ENCODE measurements at places on chromosomes 4 and X.

GRCh38 chr4:57405359-57405758 lies 295.2 kb upstream of the IGFBP7 start:
- no peak for DNase-seq

GRCh38 chr4:156620786-156621185 lies 350.8 kb downstream of the PDGFC start:
- DNase-seq: no peak

- no peak for DNase-seq
Observed at GRCh38 chr4:74237425-74237966, 70.8 kb upstream of the EPGN start.

DNA sequence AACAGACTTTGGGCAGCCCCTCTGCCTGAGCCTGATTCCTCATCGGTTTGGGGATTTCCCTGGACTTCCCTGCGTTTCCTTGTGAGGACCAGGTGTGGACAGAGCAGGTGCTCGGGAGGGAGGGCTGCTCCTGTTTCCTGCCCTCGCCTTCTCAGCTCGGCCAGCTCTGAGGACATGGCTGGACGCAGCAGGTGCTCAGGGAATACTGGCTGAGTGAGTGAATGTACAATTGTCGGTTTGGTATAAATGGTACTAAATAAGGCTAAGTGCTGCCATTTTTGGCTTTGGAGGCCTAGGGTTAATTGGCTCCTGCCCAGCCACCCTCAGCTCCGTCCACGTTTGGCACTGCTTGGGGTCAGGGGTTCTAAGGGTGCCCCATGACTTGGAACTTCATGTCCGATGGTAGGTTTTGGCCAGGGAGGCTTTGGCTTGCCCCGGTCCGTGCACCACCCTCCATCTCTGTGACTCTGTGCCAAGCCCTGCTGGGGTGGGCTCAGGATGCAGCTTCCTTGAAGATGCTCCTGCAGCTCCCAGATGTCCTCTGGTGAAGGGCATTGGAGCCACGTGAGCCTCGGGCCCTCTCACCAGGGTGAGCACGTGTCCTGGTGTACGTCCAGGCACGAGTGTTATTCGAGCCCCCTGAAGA lies 45.0 kb upstream of the NKX1-1 start:
- DNase-seq: no peak

DNA sequence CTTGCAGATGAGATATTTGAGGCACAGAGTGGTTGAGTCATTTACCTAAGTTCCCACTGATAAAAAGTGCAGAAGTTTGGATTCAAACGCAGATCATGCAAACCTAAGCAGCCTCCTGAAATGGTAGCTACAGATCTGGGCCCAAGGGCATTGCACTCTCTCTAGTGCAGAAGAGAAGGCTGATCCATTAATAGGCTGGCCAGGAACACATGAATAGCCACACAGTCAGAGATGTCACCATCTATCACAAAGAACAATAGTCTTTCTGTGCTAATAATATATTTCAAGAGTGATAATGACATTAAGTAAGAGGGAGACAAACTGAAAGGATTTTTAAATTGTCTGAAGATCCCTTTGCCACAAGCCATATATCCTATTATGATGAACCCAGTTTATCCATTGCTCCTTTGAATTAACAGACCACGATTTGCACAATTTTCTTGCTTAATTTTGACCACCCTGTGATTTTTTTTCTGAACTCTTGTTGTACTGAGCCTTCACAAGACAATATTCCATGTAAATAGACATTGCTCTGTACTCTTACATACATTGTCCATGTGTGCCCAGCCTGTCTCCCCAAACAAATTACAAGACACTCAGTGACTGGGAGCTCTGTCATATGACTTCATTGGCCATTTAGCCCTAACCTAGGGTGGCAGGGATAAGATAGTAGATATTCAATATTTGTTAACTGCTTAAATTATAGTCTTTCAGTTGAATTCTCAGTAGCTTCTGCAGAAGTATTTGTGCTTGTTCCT lies 112.4 kb upstream of the RBPJ start:
- no peak for DNase-seq

- peak; percentile 72 for DNase-seq
Observed at GRCh38 chr4:56530269-56531148, 24.9 kb downstream of the ARL9 start.

DNA sequence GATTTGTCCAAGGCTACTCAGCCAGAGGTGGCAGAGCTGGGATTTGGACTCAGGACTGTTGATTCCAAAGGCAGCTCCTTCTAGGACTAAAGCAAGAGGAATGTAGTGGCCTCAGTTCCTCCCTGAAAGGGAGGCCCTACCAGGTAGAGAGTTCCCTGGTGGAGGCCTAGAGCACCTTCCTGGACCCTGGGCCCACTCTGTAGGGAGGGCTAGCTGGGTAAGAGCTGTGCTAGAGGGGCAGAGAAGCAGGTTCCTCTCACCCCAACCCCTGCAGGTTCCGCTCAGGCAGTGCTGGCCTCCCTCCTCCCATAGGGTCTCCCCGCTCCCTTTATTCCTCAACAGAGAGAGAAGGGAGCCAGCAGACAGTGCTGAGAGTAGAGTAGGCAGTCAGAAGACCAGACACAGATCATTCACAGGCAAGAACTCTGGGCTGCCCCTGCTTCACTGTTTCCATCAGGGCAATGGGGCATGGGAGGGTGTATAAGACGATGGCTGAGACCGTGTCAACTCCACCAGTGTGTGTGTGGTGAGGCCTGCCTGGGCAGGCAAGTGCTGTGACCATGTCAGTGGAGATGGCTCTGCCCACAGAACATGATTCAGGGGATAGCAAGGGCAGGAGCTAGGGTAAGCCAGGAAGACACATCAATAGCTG lies 12.4 kb upstream of the PJA1 start:
- DNase-seq: no peak

GRCh38 chrX:153750127-153750774 lies 13.8 kb upstream of the PLXNB3 start:
- no peak for DNase-seq

DNA sequence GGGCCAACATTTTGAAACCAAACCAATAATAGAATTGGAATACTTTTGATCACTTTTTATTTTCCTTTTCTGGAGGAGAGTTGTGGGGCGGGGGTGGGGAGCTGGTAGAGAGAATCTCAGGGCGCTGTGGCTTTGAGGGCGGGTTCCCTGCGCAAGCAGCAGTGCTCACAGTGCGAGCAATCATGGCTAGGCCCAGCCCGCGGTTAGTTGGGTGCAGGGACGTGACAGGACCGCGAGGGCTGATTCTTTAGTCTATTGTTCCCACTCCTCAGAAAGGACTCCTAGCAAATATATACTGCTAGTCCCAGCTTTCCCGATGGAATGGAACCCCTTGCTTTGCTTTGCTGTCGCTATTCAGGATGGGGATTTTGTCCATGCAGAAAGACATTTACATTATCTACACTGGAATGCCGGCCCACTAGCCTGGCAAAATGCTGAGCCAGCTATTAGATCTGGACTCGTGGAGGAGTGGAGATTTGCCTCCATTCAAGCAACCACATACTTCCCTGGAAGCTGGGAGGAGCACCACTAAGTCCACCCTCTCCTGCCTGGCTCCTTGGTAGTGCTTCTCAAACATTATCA lies 23.9 kb upstream of the APLN start:
- peak; percentile 1 for DNase-seq

- no peak for DNase-seq
Observed at GRCh38 chrX:50725310-50725709, 88.7 kb downstream of the SHROOM4 start.

- no peak for DNase-seq
Observed at GRCh38 chr4:108466936-108467902, 153.2 kb upstream of the RPL34 start.

DNA sequence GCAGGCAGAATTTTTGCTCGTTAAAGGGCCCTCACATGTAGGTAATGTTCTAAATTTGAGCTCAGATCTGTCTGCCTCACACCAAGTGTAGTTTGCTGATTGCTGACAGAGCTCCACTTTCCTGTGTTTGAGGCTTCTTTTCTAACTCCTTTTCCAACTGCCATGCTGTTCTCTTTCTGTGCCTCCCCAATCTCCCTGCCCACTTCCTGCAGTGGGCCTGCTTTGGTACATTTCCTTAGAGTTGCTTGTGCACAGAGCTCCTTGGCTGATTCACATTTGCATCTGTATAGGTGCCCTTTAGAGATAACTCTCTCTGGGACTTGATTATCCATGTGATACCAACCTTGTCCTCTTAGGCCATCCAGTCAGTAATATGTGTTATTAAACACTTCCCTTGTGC lies 4.5 kb downstream of the MED28 start:
- DNase-seq: no peak

DNA sequence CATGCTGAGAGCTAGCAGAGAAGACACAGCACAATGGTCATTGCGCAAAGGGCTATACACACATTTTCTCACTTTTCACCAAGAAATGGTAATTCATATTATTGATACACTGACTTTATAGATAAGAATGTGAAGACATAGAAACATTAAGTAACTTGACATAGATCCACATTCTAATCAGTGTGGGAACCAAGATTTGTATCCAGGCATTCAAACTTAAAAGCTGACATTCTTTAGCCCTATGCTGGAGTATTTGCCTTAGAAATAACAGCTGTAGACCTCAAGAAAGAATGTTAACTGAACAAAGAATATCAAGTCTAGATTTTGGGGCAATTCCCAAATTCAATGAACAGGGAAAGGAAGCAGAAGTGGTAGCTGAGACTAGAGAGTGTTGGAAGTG lies 384.8 kb downstream of the IL15 start:
- no peak for DNase-seq

GRCh38 chr4:174716986-174717770 lies 111.9 kb downstream of the GLRA3 start:
- no peak for DNase-seq

GRCh38 chrX:55342533-55343501 lies 78.1 kb upstream of the PAGE3 start:
- peak; percentile 41 for DNase-seq

DNA sequence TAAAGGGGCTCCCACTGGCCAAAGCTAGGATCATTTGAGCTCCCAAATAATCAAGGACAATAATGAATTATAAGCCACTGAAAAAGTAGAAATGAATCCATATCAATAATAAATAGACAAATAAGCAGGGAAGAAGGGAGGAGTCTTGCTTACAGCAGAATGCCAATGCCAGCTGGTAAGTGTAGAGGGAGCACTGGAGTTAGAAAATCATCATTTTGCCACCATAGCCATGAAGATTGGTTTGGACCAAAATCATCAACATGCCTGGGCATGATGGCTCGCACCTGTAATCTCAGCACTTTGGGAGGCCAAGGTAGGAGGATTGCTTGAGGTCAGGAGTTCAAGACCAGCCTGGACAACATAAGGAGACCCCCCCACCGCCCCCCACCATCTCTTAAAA lies 20.4 kb upstream of the SH3KBP1 start:
- DNase-seq: no peak

GRCh38 chr4:122710434-122711308 lies 21.8 kb upstream of the BBS12 start:
- DNase-seq: peak; percentile 59

- no peak for DNase-seq
Observed at GRCh38 chrX:57445076-57445475, 146.7 kb upstream of the ZXDB start.

- DNase-seq: no peak
Observed at GRCh38 chrX:11577603-11578002, 88.1 kb downstream of the ARHGAP6 start.

DNA sequence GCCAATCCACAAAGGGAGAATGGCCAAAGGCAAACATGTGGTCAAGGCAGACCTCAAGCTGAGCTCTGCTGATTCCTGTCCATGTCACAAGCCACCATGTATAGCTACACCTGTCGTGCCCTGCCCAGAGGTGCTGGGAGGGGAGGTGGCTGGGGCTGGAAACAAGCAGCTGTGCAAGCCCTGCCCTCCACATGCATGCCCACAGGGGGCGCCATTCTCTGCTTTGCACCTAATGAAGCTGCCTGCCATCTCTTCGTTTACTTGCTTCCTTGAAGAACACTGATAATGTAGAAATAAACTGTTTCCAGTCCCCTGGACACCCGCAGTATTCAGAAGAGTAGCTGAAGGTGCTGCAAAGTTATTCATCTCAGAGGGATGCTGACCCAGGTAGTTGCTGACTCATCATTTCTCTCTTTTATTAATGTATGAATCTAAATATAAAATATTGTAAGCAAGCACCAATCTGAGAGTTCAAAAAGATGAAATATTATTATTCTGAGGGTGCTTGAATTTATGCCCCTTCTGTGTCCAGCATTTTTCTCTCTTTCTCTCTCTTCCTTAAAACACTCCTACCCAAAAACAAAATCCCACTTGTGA lies 278.6 kb downstream of the ADGRA3 start:
- no peak for DNase-seq

GRCh38 chr4:23355258-23355657 lies 534.6 kb downstream of the PPARGC1A start:
- DNase-seq: no peak

DNA sequence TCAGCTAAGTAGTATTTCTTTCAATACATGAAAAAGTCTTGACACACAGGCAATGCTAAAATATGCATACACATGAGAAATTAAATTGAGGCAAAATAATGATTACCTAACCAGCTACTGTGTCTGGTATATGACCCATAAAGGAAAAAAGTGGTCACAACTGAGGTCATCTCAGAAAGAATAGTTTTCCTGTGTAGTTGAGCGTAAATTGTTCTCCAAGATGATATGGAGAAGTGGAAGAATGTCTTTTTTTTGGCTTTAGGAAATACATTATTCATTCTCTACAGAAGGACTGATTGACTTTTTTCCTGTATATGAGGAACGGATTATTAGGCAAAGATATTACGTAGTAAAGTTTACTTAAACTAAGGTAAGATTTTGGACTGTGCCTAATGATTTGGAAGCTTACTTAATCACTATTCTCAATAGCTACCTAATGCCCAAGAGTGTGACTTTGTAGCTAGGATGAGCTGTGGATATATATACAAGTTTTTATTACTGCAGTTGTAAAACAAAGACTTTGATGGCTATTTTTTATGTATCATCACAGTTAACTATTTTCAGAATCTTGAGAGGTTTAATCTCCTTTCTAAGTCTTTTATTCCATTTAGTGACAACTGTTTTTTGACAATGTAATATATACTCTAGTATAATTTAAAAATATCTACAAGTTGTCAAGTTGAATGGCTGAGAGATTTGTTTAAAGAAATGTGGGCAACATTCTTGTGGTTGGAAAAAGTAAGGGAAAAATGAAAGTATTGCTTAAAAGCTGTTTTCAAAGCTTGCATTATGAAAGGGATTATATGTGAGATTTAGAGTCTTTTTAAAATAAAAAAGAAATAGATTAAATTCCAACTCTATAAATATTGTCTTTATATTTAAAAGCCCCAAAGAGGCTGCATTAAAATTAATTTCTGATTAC lies 100.2 kb downstream of the PDLIM5 start:
- peak; percentile 91 for DNase-seq

GRCh38 chrX:19688426-19688825 lies 173.1 kb upstream of the MAP3K15 start:
- DNase-seq: no peak

- DNase-seq: no peak
Observed at GRCh38 chr4:1777822-1778641, 15.1 kb upstream of the FGFR3 start.

DNA sequence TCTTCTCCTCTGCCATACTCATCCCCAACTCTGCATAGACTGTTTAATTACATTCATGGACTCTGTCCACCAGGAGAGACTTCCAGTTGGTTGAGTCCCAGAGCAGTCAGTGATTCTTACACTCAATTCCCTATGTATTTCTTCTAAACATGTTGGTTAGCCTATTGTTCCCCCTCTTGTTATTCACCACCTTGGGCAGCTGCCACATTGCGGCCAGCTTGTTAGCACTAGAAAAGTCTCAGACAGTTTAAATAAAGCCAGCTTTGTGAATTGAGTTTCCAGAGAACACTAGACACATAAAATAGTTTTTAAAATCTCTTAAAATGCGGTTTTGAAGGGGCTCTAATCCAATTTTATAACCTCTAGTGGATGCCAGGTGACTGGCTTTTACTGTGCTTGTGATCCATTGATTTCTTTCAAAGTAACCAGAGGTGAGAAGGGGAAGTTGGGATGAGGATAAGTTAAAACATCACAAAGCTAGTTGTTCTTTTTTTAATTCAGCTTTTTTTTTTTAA lies 827.7 kb downstream of the FSTL5 start:
- DNase-seq: no peak

All from endothelial cell of umbilical vein (primary cell).